GDM1 (cell line): ENCODE measurements at places on chromosomes 1 and 21.

- no peak for DNase-seq
These were observed 113.6 kb downstream of the FGGY start for GRCh38 chr1:59410457-59410856.

DNA sequence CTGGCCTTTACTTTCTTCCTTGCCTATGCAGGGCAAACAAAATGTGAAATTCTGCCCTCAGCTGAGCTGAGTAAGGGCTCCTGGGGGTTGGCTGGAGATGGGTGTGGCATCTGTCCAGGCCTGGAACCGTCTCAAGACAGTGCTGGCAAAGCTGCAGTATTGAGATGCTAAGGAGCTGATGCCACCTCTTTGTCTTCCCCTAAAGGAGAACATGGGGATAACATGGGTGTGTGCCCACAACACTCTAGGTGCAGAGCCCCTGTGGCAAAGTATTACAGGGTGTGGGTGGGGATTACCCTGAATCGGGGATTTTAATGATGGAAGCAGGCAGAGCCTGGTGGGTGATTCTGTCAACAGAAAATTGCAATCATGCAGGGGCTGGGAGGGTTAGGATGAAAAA, 2.5 kb upstream of the ST3GAL3 start:
- no peak for DNase-seq

- DNase-seq: no peak
These were observed 49.2 kb upstream of the NTPCR start for GRCh38 chr1:232901255-232901654.

GRCh38 chr1:39646232-39647081, 7.0 kb upstream of the HEYL start:
- DNase-seq: no peak

- DNase-seq: no peak
These were observed 58.8 kb downstream of the MRPS6 start for GRCh38 chr21:34132202-34132601.

- no peak for DNase-seq
These were observed 360.1 kb downstream of the BARHL2 start for GRCh38 chr1:90356991-90357390.

GRCh38 chr1:145859491-145860023, 676 bp upstream of the PIAS3 start:
- peak; percentile 67 for DNase-seq

- DNase-seq: no peak
These were observed 98.2 kb downstream of the ATP1A1 start for GRCh38 chr1:116471241-116471640.

DNA sequence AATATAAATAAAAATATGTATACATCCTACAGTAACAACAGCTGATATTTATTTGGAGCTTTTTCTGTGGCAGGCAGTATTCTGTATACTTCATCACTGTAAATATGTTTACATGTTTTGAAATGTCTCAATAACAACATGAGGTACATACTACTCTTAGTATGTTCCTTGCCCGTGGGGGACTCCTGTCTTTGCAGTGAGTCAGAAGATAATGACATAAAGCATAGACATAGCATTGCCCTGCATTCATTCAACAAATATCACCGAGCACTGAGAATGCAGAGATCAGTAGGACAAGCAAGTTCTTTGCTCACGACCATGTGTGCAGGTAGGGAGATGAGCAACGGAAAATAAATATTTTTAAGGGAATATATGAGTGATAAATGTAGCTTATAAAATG, 246.5 kb downstream of the LTN1 start:
- DNase-seq: no peak

DNA sequence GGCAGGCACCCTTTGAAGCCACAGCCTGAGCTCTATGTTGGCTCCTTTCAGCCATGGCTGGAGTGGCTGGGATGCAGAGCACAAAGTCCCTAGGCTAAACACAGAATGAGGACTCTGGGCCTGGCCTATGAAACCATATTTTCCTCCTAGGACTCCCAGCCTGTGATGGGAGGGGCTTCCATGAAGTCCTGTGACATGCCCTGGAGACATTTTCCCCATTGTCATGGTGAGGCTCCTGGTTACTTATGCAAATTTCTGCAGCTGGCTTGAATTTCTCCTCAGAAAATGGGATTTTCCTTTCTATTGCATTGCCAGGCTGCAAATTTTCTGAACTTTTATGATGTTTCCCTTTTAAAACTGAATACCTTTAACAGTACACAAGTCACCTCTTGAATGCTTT, 61.3 kb downstream of the VCAM1 start:
- no peak for DNase-seq

DNA sequence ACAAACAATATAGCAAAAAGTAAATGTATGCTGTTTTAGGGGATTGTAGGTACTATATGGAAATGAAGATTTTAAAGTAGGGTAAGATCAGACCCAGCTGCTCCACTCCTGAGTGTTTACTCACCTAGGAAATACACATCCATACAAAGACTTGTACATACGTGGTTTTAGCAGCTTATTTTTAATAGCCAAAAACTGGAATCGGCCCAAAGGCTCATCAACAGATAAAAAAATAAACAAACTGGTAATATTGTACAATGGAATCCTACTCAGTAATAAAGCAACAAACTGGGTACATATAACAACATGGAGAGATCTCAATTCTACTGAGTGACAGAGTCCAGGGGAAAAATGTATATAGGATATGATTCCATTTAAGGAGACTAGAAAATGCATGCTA, 179.2 kb upstream of the TMEM51 start:
- DNase-seq: no peak

DNA sequence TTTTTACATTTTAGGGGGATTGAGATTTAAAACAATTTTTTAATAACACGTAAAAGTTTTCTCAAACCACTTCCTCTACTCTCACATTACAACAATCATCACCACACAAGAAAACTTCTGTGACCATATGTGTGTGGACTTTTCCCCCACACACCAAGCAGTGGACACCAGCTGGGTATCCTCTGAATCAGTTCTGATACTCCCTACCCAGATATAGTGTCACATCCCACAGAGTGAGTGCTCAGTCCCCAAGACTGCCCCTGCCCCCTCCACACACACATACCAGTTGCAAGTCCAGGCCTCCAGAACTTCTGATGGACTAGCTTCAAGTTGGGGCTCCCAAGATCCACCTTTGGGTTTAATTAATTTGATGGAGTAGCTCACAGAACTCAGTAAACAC, 53.3 kb upstream of the QSOX1 start:
- DNase-seq: no peak

DNA sequence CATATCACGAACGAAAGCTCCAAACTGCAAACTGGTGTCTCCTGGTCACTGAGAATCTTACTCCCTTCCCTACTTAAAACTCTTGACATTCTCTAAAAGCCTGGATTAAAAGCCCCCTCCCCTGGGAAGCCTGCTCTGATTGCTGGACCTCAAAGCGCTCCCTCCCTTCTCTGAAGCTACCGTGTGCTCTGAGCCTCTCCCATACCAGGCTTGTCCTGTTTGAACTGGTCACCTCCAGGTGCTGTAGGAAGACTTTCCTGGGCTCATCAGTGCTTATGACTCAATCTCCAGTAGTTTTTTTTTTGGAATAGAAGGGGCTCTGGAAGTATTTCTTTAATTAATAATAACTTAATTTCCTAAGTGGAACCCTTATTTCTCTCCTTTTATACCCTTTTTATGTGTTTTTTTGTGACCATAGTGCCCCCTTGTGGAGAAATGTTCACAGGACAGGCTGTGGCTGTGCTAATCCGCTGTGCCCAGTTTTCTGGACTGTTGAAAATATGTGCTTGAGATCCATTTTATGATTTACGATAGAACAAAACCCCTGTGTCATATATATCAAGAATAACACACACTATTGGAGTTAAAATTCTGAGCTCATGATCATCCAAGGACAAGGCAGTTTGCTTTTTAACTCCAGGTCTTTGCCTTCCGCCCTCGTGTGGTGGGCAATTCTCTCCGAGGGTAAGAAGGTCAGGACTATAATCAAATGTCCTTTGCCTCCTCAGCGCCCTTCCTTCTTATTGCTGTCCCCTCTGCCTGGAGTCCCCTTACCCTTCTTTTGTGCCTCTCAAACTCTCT, 16.9 kb downstream of the MTARC1 start:
- no peak for DNase-seq

GRCh38 chr1:232980986-232981560, 30.7 kb downstream of the NTPCR start:
- no peak for DNase-seq

DNA sequence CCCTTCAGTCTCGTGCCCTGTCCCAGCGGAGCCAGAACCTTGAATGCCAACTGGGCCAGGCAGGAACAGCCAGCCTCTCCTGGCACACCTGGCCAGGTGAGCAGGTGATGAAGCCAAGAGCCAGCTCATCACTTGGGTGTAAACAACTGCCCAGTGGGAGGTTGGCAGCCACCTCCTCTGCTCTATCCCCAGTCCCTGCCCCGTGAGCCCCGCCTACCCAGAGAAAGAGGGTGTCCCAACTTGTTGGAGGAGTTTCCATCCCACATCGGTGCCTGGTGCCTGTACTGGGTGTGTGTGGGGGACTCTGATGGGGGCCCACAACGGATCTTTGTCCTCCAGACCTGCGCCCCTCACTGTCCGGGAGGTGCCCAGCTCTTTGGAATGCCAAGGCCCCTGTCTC, 17.8 kb upstream of the FAM131C start:
- DNase-seq: no peak

DNA sequence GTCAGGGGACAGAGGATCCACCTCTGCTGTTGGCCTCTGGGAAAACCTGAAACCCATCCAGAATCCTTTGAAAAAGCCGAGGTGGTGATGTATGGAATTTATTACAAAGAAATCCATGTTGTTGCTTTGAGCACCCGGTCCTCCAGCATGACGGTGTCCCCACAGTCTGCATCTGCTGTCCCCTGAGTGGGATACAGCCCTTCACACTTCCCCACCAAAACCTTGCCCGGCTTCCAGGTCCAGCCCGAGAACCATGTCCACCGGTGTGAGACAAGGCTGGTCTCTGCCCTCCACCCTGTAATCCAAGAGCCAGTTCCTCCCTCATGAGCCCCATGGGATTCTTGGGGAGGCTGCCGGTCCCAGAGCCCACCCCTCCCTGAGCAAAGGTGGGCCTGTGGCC, 70.5 kb downstream of the STUM start:
- DNase-seq: no peak

GRCh38 chr1:224482619-224483018, 48.0 kb upstream of the WDR26 start:
- DNase-seq: no peak

- DNase-seq: no peak
These were observed 23.0 kb downstream of the NCMAP start for GRCh38 chr1:24578846-24579245.

- no peak for DNase-seq
These were observed 186.4 kb downstream of the HMCN1 start for GRCh38 chr1:185920602-185921001.
